ENCODE measurements at places on chromosomes 12 and 14. TPM values are rescaled to one million over a fixed set of nuclear protein-coding genes. Genes with fewer than 3 reads are reported as not detected.

ORMDL2 gene
- total RNA-seq, result 15.7 TPM

NINJ2 gene
- total RNA-seq, result 1.3 TPM

PAH gene
- total RNA-seq, result not detected

OR4K2 gene
- not detected for total RNA-seq

SERPINA5 gene
- total RNA-seq, result not detected

MANSC1 gene
- total RNA-seq, result 1.3 TPM

DDHD1 gene
- 30.6 TPM for total RNA-seq

TSPAN11 gene
- total RNA-seq, result 2.6 TPM

TBX3 gene
- 66.4 TPM for total RNA-seq

- DNase-seq, result no peak
- no peak overlapping the region for H3K27ac ChIP-seq
- no peaks in the 10 kb centered on the region for H3K27me3 ChIP-seq
- peaks cover 2% of the 10 kb centered on the region for H3K36me3 ChIP-seq
- no peaks in the 10 kb centered on the region for H3K4me1 ChIP-seq
These were observed 10.7 kb downstream of the ULK1 start for GRCh38 chr12:131905081-131905629.

GRCh38 chr14:90255871-90256270 is 482 bp upstream of the PSMC1 start:
- H3K27me3 ChIP-seq, result no peaks in the 10 kb centered on the region
- DNase-seq, result no peak
- no peak overlapping the region for H3K27ac ChIP-seq
- peaks cover 2% of the 10 kb centered on the region for H3K36me3 ChIP-seq
- H3K4me1 ChIP-seq, result no peaks in the 10 kb centered on the region

DNA sequence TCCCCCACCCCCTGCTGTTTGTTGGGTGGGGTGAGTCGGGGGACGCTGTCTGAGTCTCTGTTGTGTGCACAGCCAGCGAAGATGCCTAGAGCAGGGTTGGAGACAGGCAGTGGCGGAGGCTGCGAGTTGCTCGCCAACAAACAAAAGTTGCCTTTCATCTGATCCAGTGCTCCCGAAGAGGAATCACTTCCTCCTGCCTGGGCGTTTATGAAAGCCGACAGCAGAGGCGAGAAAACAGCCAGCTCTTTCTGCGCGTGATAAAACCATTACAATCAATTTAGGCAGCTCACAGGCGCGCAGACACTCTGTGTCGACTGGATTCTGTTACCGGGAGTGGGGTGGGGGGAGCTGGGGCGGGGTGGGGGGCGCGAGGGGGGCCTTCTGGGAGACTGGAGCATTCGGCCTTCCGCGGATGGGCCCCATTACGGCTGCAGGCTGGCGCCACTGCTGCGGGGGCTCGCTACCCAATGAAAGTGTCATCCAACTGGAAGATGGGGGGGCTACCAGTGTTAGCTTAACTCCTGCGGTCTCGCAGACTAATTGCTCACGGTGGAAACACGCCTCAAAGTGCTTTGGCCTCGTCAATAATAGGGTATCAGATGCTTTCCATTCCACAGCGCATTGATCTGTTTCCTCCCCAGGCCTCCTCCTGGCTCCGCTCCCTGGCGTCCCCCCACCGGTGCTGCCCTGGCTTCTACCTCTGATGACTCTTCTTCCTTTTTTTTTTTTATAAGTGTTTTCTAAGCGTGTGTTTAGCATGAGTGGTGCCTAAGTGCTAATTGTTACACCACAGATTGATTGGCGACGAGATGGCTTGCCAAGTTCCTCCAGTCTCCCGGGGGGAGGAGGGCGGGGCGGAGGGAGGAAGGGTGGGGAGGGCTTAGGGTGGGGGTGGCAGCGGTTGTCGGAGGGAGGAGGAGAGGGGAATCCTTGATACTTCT is 678.4 kb downstream of the MED13L start:
- no peaks in the 10 kb centered on the region for H3K27me3 ChIP-seq
- peak; percentile 69 for DNase-seq
- no peaks in the 10 kb centered on the region for H3K36me3 ChIP-seq

DNA sequence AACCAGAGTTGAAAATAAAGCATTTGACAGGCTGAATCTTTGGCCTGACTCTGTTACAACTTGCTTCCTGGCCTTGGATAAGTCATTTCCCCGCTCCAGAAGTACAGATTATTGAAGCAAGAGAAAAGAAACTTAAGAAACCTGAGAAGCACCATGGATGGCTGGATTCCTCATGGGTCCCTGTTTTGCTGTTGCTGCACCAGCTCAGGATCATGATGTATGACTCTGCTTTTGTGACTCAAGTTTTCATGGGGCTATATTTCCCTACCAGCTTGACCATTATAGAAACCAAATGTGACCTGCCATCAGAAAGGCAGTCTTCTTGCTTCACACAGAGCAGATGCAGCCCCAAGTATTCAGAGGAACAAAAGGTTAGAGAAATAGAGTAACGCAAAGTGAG is 921.8 kb downstream of the BCL11B start:
- H3K27me3 ChIP-seq, result no peaks in the 10 kb centered on the region
- no peak for DNase-seq
- no peaks in the 10 kb centered on the region for H3K36me3 ChIP-seq
- H3K4me3 ChIP-seq, result no peak overlapping the region
- no peaks in the 10 kb centered on the region for H3K4me1 ChIP-seq

DNA sequence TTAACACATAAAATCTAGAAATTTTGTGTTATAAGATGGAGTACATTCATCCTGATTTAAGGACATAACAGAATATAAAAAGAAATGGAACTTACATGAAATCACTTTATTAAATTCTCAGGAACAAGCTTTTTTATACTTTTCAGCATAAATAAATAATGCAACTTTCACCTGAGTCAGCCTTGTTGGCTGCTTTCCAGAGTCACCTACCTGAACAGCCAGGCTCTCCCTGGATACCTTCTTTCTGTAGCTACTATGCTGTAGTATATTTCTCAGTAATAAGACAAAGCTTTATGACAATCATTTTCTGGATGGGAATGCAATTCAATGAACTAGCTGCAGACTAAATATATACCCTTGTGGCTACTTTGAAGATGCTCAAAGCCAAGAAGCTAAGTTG is 111.9 kb downstream of the NTS start:
- H3K4me3 ChIP-seq, result no peak overlapping the region
- H3K27ac ChIP-seq, result no peak overlapping the region
- no peaks in the 10 kb centered on the region for H3K4me1 ChIP-seq
- no peaks in the 10 kb centered on the region for H3K27me3 ChIP-seq
- DNase-seq, result no peak
- H3K36me3 ChIP-seq, result no peaks in the 10 kb centered on the region

DNA sequence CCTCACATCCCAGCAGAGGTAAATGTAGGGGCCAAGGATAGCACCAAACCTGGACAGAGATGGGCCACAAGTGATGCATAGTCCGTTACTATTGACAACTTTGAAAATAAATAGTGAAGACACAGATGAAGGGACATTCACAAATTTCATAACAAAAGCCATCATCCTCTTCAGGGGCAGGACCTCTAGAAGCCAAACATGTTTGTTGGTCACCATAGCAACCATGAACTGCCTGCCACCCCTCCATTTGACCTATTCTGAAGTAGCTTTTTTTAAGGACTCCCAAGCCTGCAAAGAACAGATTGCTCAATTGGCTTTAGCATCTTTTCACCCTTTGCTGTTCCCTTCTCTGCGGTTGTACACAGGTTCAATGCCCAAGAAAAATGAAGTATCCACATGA is 35.7 kb upstream of the MDM1 start:
- no peak for DNase-seq
- H3K4me1 ChIP-seq, result peaks cover 3% of the 10 kb centered on the region
- no peaks in the 10 kb centered on the region for H3K27me3 ChIP-seq
- H3K27ac ChIP-seq, result no peak overlapping the region
- no peak overlapping the region for H3K4me3 ChIP-seq
- H3K36me3 ChIP-seq, result no peaks in the 10 kb centered on the region

- DNase-seq, result peak; percentile 51
- H3K27ac ChIP-seq, result no peak overlapping the region
- H3K27me3 ChIP-seq, result no peaks in the 10 kb centered on the region
- no peak overlapping the region for H3K4me3 ChIP-seq
- no peaks in the 10 kb centered on the region for H3K4me1 ChIP-seq
These were observed 154.0 kb upstream of the NUDT4 start for GRCh38 chr12:93223440-93224426.

DNA sequence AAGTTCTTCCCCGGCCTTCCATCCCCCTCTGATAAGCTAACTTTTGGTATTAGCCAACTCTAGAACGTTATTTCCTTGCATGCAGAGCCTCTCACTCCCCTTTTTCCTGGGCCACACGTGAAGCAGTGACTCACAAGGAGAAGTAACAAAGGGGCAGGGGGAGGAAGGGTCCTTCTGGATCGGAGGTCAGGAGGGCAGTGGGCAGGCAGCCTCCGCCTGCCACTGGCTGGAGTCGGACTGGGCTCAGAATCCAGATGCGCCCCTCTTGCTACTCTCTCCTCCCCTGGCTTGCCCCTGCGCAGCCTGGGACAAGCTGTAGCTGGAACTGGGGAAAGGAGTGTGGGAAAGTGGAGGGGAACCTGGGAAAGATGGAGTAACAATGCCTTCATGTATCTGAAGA is 55.0 kb downstream of the TPCN1 start:
- H3K27me3 ChIP-seq, result no peaks in the 10 kb centered on the region
- H3K4me3 ChIP-seq, result no peak overlapping the region
- H3K36me3 ChIP-seq, result no peaks in the 10 kb centered on the region
- peaks cover 11% of the 10 kb centered on the region for H3K4me1 ChIP-seq
- no peak for DNase-seq

DNA sequence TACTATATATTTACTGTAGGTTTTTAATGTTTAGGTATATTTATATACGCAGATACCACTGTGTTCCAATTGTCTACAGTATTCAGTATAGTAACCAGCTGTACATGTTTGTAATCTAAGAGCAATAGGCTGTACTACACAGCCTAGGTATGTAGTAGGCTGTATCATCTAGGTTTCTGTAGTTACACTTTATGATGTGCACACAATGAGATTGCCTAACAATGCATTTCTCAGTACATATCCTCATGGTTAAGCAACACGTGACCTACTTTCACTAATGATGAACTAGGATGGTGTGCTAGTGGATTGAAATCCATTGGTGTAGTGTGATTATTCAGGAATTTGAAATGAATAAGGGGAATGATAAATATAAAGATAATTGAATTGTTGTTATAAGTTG is 77.7 kb downstream of the ETNK1 start:
- no peaks in the 10 kb centered on the region for H3K4me1 ChIP-seq
- DNase-seq, result no peak
- no peak overlapping the region for H3K4me3 ChIP-seq
- no peaks in the 10 kb centered on the region for H3K27me3 ChIP-seq

DNA sequence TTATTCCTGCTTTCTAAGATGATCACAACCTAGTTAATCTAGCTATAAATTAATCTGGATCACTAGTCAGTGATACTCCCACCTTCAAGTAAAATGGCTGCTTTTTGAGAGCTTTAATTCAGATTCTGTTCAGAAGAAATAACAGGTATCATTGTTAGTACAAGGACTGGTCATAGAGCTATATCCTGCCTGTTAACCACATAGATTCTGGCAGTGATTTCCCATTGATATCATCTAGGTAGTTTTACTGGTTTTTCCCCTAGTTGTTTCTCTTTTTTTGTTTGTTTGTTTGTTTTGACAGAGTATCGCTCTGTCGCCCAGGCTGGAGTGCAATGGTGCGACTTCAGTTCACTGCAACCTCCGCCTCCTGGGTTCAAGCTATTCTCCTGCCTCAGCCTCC is 39.0 kb upstream of the HIF1A start:
- H3K27me3 ChIP-seq, result no peaks in the 10 kb centered on the region
- H3K4me3 ChIP-seq, result no peak overlapping the region
- peaks cover 12% of the 10 kb centered on the region for H3K4me1 ChIP-seq

DNA sequence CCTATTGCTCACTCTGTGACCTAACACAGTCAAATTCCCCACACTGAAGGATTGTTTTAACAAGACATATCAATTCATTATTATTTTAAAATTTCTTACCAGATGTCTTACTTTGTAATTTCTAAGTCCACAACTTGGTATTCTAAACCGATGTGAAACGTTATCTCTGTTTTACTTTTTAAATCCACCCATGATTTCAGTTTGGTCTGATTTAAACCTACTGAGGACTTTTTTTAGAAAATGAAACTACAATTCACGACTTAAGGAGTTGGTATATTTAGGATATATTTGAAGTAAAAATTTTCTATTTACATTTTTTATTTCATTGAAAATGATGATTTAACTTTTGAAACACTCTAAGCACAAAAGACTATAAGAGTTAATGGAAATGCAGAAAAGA is 35.1 kb upstream of the GRIP1 start:
- no peak for DNase-seq
- no peaks in the 10 kb centered on the region for H3K27me3 ChIP-seq
- H3K4me3 ChIP-seq, result no peak overlapping the region
- H3K36me3 ChIP-seq, result no peaks in the 10 kb centered on the region
- no peaks in the 10 kb centered on the region for H3K4me1 ChIP-seq
- no peak overlapping the region for H3K27ac ChIP-seq

DNA sequence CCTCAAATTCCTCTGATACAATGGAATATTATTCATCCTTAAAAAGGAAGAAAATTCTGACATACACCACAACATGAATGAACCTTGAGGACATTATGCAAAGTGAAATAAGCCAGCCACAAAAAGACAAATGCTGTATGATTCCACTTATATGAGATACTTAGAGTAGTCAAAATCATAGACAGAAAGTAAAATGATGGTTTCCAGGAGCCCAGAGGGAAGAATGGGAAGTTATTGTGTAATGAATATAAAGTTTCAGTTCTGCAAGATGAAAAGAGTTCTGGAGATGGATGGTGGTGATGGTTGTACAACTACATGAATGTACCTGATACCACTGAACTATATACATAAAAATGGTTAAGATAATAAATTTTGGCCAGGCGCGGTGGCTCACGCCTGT is 18.3 kb downstream of the VWF start:
- H3K4me1 ChIP-seq, result no peaks in the 10 kb centered on the region
- DNase-seq, result no peak
- no peak overlapping the region for H3K4me3 ChIP-seq
- H3K36me3 ChIP-seq, result no peaks in the 10 kb centered on the region

DNA sequence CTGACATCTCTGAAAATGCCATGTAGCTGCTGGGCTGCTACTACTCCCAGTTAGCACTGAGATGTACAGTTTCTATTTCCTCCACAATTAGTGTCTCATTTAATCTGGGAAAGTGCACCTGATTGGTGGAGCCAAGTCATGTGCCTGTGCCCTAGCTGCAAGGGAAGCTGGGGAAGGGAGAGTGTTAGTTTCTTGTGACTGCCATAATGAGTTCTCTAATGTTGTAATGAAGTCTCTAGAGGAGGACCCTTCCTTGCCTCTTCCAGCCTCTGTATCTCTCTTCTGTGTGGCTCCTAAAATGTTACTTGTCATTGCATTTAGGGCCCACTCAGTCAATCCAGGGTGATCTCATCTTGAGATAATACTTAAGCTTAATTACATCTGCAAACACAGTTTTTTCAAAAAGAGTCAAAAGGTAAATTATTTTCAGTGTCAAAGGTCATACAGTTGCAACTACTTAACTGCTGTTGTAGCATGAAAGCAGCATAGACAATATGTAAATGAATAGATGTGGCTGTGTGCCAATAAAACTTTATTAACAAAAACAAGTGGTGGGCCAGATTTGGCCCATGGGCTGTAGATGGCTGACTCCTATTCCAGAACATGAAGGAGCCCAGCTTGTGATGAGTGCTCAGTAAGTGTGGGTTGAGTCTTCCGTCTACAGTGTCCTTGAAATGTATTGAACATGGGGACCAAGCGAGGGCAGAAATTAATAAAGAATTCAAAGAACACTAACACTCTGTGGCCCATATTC is 137.2 kb upstream of the MAP1LC3B2 start:
- no peak overlapping the region for H3K4me3 ChIP-seq
- H3K36me3 ChIP-seq, result no peaks in the 10 kb centered on the region
- DNase-seq, result no peak
- no peak overlapping the region for H3K27ac ChIP-seq
- peaks cover 4% of the 10 kb centered on the region for H3K4me1 ChIP-seq
